ENCODE measurements at places on chromosomes 4 and X.

DNA sequence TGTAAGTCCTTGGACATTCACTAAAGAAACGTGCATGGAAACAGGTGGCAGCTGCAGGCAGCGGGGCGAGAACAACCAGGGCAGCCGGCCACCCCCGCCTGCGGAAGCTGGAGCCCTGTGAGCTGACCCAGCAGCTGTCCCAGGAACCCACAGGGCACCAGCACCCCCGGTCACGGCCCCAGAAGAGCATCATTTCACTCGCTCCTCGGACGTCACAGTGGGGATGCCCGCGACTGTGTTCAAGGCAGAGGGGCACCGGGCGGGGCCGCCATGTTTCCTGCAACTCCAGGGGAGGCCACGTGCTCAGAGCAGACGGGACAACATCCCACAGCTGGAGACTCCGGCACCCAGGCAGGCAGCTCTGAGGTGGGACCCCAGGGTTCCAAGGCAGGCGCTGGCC is 45.0 kb upstream of the CPLX1 start:
- DNase-seq: no peak

DNA sequence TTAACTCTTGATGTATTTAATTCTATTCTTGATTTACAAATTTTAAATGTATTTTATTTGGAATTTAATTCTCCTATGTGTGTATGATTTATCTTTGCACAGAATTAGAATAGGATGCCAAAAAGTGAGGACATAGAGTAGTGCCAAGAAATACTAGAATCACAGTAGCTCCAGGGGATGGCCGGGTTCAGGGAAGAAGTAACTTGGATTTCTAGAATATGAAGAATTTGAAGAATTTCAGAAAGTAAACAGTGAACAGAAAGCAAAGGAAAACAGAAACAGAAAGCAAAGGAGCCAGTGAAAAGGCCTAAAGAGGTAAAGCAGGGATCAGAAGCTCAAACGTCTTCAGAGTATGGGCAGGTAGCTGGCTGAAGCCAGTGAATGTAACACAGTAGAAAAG is 1187.6 kb downstream of the RPA4 start:
- DNase-seq: no peak

GRCh38 chrX:12819222-12819621 is 28.0 kb downstream of the PRPS2 start:
- no peak for DNase-seq

DNA sequence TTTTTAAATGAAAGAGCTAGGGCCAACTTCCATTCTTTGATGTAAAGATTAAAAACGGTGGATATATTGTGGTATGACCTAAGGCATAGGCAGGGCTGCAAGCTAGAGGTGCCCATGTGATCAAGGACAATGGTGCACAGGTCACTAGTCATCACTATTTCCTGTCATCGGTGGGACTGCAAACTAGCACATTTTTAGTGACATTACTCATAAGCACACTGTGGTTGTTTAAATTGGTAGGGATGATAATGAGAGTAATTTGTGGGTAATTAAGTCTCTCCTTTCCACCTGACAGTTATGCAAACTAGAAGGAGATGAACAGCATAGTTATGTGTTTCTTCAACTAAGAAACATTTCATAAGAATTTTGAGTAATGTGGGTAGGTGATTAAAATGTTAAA is 85.4 kb downstream of the GPRIN3 start:
- DNase-seq: no peak

All from AG09319 (cell line).